ENCODE measurements at places on chromosomes 12 and 14. TPM values are rescaled to one million over a fixed set of nuclear protein-coding genes. Genes with fewer than 3 reads are reported as not detected.

Gene SIX1
- not detected for total RNA-seq

Gene NEUROD4
- not detected for total RNA-seq

Gene FAM181A
- not detected for total RNA-seq

DNA sequence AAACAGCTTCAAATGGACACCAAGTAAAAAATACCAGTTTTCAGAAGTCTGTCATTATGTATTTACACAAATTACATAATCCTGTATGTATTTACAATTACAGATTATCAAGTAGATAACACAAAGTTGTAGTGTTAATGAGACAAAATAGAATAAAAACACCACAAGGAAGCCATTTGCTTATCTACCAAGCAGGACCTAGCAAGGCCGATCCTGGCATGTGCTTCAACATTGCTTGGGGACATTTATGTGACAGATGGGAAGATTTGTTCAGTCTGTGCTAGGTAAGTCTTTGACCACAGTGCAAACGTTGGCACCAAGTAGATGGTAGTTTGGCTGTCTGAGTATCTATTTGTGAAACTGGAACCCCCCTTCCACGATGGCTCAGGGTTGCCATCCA is 35.8 kb downstream of the BCAT1 start:
- no peaks in the 10 kb centered on the region for H3K4me1 ChIP-seq
- no peaks in the 10 kb centered on the region for H3K36me3 ChIP-seq
- no peak overlapping the region for H3K4me3 ChIP-seq
- no peak for DNase-seq

DNA sequence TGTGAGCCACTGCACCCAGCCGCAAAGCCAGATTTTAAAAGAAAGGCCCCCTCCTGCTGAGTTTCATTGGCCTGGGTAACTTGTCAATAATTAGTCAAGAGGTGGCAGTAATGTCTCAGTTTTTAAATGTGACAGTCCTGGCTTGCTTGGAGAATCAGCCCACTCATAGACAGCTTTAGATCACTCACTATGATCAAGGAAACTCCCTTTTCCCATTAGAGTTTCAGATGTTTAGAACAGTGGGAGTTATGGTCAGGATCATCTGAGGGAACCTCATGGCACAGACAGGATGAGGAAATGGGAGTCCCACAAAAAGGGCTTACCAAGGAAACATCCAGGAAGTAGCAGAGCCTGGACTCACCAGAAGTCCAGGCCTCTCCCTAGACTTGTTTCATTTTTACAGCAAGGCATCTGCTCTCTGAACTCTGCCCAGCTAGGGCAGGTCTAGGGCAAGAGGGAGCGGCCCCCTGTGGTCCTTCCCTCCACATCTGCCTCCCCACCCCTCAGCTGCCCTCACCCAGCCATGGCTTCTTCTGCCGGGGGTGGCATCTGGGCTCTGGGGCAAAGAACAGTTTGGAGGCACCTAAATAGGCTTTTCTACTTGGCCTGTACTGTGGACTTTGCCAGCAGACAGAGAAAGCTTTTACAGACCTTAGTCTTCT is 11.2 kb downstream of the BCL2L14 start:
- peak; percentile 40 for DNase-seq
- no peaks in the 10 kb centered on the region for H3K36me3 ChIP-seq
- no peaks in the 10 kb centered on the region for H3K4me1 ChIP-seq
- H3K27me3 ChIP-seq, result no peaks in the 10 kb centered on the region
- H3K27ac ChIP-seq, result no peak overlapping the region
- H3K4me3 ChIP-seq, result no peak overlapping the region

GRCh38 chr14:58979325-58979724 is 209.1 kb upstream of the DAAM1 start:
- H3K27ac ChIP-seq, result no peak overlapping the region
- no peaks in the 10 kb centered on the region for H3K4me1 ChIP-seq
- H3K27me3 ChIP-seq, result no peaks in the 10 kb centered on the region
- no peaks in the 10 kb centered on the region for H3K36me3 ChIP-seq
- H3K4me3 ChIP-seq, result no peak overlapping the region

DNA sequence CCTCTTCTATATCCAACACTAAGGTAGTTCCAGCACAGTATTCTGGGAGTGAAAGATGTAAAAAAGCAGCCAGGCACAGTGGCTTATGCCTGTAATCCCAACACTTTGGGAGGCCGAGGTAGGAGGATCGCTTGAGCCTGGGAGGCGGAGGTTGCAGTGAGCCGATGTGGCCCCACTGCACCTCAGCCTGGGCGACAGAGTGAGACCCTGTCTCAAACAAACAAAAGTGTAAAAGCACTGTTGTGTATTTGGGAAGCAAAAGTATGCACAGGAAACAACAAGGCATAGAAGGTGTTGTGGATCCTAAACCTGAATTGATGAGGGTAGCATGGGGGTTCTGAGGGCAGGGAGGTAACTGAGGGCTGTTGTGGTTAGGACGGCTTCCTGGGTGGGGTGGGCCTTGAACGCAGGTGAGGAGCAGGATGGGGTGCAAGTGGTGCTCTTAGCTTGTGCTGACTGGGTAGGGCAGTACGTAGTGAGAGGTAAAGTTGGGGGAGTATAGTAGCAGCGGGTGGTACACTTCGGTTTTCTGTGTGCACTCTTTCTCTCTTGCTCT is 64.2 kb downstream of the RASSF3 start:
- H3K27me3 ChIP-seq, result no peaks in the 10 kb centered on the region
- H3K4me1 ChIP-seq, result peaks cover 94% of the 10 kb centered on the region
- H3K36me3 ChIP-seq, result no peaks in the 10 kb centered on the region
- no peak for DNase-seq
- no peak overlapping the region for H3K4me3 ChIP-seq

GRCh38 chr14:24143511-24143910 is 2.1 kb upstream of the EMC9 start:
- peaks cover 48% of the 10 kb centered on the region for H3K4me1 ChIP-seq
- no peak overlapping the region for H3K27ac ChIP-seq
- H3K36me3 ChIP-seq, result peaks cover 27% of the 10 kb centered on the region
- no peaks in the 10 kb centered on the region for H3K27me3 ChIP-seq

DNA sequence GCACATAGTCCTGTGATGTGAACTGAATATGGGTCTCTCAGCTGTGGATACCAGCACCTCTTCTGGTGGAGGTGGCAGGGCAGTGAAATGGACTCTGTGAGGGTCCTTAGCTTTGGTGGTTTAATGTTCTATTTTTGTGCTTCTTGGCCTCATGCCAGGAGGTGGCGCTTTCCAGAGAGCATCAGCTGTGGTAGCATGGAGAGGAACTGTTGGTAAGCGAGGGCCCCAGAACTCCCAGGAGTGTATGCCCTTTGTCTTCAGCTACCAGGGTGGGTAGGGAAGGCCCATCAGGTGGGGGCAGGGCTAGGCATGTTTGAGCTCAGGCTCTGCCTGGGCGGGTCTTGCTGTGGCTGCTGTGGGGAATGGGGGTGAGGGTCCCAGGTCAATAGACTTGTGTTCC is 241.7 kb downstream of the AEBP2 start:
- DNase-seq, result no peak
- no peaks in the 10 kb centered on the region for H3K36me3 ChIP-seq
- H3K27ac ChIP-seq, result peak overlapping the region; percentile 25
- no peaks in the 10 kb centered on the region for H3K27me3 ChIP-seq
- H3K4me1 ChIP-seq, result peaks cover 9% of the 10 kb centered on the region
- no peak overlapping the region for H3K4me3 ChIP-seq

GRCh38 chr12:108826807-108827721 is 30.3 kb downstream of the SSH1 start:
- H3K36me3 ChIP-seq, result peaks cover 4% of the 10 kb centered on the region
- no peaks in the 10 kb centered on the region for H3K27me3 ChIP-seq
- H3K4me3 ChIP-seq, result no peak overlapping the region
- DNase-seq, result no peak

DNA sequence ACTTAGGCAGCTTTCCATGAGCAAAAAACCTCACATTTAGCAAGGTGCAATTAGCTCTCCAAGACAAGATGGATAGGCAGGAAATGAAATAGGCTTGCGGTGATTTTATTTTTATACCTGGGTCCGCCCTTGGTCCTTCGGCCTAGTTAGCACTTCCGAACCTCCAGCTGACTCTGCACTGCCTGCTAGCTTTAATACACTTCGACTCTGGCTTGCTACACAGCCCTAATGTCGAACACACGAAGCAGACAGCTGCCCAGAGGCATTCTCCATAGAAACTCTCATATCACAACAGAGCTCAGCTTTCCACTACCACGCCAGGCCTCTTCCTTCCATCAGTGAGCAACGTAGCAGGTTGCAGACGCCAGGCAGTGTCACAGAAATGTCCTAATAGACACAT is 688.0 kb downstream of the VRK1 start:
- H3K4me1 ChIP-seq, result peaks cover 6% of the 10 kb centered on the region
- peaks cover 7% of the 10 kb centered on the region for H3K27me3 ChIP-seq
- H3K27ac ChIP-seq, result no peak overlapping the region
- DNase-seq, result no peak
